ENCODE measurements at places on chromosomes 12 and 14.
A peak's percentile ranks its signal among the peaks of the same experiment; 100 is the strongest.

GRCh38 chr14:101939646-101940170 lies 24.7 kb upstream of the DYNC1H1 start:
- peaks cover 28% of the 10 kb centered on the region for H3K27me3 ChIP-seq
- no peaks in the 10 kb centered on the region for H3K4me1 ChIP-seq
- no peak overlapping the region for H3K4me3 ChIP-seq
- no peaks in the 10 kb centered on the region for H3K36me3 ChIP-seq
- no peak for DNase-seq

DNA sequence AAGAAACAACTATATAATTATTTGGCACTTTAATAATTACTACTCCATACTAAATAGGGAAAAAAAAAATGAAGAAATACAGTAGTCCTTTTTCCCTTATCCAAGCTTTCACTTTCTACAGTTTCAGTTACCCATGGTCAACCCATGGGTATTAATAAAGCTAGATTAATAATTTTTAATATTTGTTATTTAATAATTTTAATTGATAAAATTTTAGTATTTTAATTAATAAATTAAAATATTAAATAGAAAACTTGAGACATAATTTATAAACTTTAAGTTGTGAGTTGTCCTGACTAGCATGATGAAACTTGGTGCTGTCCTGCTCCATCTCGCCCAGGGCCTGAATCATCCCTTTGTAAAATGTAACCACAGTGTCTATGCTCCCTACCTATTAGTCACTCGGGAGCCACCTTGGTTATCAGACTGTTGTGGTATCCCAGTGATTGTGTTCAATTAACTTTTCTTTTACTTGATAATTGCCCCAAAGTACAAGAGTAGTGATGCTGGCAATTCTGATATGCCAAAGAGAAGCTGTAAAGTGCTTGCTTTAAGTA lies 71.8 kb downstream of the PAWR start:
- H3K27ac ChIP-seq, result no peak overlapping the region
- H3K4me3 ChIP-seq, result no peak overlapping the region
- H3K36me3 ChIP-seq, result no peaks in the 10 kb centered on the region
- H3K4me1 ChIP-seq, result no peaks in the 10 kb centered on the region
- H3K27me3 ChIP-seq, result no peaks in the 10 kb centered on the region

DNA sequence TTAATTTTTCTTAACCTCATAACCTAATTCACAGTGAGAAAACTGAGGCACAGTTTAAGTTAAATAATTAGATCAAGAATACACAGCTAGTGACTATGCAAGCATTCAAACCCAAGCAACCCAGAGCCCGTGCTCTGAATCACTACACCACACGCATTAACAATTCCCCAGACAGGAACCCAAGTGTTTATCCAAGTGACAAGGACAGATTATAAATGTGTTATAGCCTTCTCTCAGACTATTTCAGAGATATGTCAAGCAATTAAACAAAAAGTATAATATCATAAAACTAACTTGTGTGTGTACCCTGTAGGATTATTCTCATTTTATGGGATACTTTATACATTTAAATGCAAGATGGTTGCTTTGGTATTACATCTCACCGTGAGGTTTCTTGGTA lies 43.8 kb downstream of the MED13L start:
- peaks cover 24% of the 10 kb centered on the region for H3K36me3 ChIP-seq
- no peak overlapping the region for H3K4me3 ChIP-seq
- H3K27me3 ChIP-seq, result no peaks in the 10 kb centered on the region
- no peak overlapping the region for H3K27ac ChIP-seq
- peaks cover 13% of the 10 kb centered on the region for H3K4me1 ChIP-seq

DNA sequence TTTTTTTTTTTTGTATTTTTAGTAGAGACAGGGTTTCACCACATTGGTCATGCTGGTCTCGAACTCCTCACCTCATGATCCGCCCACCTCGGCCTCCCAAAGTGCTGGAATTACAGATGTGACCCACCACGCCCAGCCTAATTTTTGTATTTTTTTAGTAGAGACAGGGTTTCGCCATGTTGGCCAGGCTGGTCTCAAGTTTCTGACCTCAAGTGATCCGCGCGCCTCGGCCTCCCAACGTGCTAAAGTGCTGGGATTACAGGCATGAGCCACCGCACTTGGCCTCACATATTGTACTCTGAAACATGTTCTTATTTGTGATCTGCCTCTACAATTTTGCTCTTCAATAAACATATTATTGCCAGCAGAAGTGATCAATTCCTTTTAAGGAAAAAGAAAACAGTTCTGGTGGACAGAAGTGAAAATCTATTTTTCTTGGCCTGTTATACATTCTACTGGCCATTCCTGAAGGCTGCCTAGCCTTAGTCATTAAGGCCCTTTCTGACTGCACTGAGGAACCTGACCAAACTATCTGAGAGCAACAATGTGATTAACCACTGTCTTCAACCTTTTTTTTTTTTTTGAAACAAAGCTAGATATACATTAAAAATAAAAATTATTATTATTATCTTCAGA lies 36.1 kb downstream of the SNX6 start:
- no peaks in the 10 kb centered on the region for H3K27me3 ChIP-seq
- DNase-seq, result no peak
- H3K27ac ChIP-seq, result no peak overlapping the region
- no peaks in the 10 kb centered on the region for H3K36me3 ChIP-seq
- H3K4me1 ChIP-seq, result peaks cover 19% of the 10 kb centered on the region

GRCh38 chr14:80206351-80207080 lies 4.8 kb downstream of the DIO2 start:
- H3K4me1 ChIP-seq, result no peaks in the 10 kb centered on the region
- no peak for DNase-seq
- no peaks in the 10 kb centered on the region for H3K27me3 ChIP-seq
- no peaks in the 10 kb centered on the region for H3K36me3 ChIP-seq
- H3K27ac ChIP-seq, result no peak overlapping the region

DNA sequence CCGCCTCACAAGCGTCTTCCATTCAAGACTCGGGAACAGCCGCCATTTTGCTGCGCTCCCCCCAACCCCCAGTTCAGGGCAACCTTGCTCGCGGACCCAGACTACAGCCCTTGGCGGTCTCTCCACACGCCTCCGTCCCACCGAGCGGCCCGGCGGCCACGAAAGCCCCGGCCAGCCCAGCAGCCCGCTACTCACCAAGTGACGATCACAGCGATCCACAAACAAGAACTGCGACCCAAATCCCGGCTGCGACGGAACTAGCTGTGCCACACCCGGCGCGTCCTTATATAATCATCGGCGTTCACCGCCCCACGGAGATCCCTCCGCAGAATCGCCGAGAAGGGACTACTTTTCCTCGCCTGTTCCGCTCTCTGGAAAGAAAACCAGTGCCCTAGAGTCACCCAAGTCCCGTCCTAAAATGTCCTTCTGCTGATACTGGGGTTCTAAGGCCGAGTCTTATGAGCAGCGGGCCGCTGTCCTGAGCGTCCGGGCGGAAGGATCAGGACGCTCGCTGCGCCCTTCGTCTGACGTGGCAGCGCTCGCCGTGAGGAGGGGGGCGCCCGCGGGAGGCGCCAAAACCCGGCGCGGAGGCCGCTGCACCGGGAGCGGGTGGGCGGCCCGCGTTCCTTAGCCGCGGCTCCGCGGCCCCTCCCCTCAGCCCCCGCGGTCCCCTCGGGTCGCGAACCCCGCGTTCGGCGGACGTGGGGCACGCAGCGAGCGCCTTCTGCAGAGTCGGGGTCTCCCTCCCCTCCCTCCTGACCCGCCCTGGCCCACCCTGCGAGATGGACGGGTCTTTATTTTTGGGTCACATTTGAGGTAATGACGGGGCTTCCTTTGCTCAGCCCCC lies at the start of gene UBC:
UBC (minus strand) TSS at position 259 of the 847 bp plus-strand sequence. CDS start 879 bp downstream, outside the sequence.
- peak within 1 kb of the TSS; percentile 100 for H3K4me3 ChIP-seq
- H3K27me3 ChIP-seq, result no peaks in the 10 kb centered on the region
- DNase-seq, result peak; percentile 98
- H3K4me1 ChIP-seq, result peaks cover 85% of the 10 kb centered on the region
- H3K36me3 ChIP-seq, result peaks cover 40% of the 10 kb centered on the region

DNA sequence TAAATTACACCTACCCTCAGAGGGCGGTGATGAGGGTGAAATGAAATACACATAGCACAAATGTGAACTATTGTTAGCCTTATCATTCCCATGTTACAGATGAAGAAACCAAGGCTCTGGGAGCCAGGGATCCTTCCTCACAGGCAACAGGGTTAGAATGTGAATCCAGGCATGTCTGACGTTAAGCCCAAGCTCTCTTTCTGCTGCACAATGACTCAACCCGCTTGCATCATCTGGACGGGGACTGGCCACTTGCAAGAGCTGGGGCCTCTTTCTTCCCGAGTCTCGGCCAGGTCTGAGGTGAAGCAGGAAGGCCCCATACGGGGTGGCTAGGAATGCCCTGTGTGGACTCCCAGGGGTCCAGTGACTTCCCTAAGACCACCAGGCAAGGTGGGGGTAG lies 105.2 kb downstream of the RBM19 start:
- DNase-seq, result no peak
- no peaks in the 10 kb centered on the region for H3K27me3 ChIP-seq
- no peak overlapping the region for H3K4me3 ChIP-seq
- no peaks in the 10 kb centered on the region for H3K36me3 ChIP-seq

- H3K27me3 ChIP-seq, result no peaks in the 10 kb centered on the region
- DNase-seq, result no peak
- no peak overlapping the region for H3K4me3 ChIP-seq
- no peak overlapping the region for H3K27ac ChIP-seq
- H3K4me1 ChIP-seq, result no peaks in the 10 kb centered on the region
Observed at GRCh38 chr12:48419116-48419935, 53.0 kb upstream of the ANP32D start.

GRCh38 chr14:102726191-102726949 lies 50.9 kb upstream of the TRAF3 start:
- DNase-seq, result no peak
- no peaks in the 10 kb centered on the region for H3K27me3 ChIP-seq
- no peaks in the 10 kb centered on the region for H3K4me1 ChIP-seq
- peaks cover 88% of the 10 kb centered on the region for H3K36me3 ChIP-seq
- no peak overlapping the region for H3K4me3 ChIP-seq

DNA sequence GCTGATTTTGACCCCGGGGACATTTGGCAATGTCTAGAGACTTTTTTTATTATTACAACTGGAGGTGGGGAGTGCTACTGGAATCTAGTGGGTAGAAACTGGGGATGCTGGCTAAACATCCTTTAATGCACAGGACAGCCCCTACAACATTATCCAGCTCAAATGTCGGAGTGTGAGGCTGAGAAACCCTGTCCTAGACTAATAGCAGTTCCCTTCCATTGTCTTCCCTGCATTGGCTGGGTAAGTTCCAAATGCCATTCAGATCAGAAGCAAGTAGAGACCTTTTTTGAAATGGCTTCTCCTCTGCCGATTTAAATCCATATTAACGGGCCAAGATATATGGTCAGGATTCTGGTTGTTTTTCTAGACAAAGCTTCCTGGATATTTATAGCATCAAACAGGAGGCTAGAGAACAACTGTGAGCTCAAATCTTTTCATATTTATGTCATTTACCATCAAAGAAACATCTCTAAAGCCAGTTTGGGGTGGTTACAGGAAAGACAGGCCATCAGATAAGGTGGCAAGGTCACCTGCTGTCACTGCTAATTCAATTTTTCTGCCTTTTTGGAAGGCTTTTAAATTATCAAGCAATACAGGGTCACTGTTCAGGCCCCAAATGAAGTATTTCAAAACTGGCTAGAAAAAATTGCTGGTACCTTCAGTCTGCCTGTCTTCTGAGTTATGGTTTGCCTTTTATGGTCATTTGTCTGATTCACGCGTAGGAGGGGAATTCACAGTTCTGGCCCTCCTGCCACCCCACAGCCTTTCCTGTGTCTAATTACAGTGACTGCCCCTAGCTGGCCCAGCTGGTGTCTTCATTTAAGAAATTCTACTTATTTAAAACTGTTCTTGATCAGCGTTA lies 20.1 kb upstream of the AKAP5 start:
- no peaks in the 10 kb centered on the region for H3K27me3 ChIP-seq
- H3K4me3 ChIP-seq, result peak overlapping the region; percentile 33
- H3K27ac ChIP-seq, result peak overlapping the region; percentile 89
- no peak for DNase-seq

GRCh38 chr14:39169541-39169900 lies 612 bp downstream of the TRAPPC6B start:
- H3K4me1 ChIP-seq, result peaks cover 53% of the 10 kb centered on the region
- peak overlapping the region; percentile 99 for H3K27ac ChIP-seq
- no peak for DNase-seq
- no peaks in the 10 kb centered on the region for H3K27me3 ChIP-seq
- H3K36me3 ChIP-seq, result peaks cover 21% of the 10 kb centered on the region

DNA sequence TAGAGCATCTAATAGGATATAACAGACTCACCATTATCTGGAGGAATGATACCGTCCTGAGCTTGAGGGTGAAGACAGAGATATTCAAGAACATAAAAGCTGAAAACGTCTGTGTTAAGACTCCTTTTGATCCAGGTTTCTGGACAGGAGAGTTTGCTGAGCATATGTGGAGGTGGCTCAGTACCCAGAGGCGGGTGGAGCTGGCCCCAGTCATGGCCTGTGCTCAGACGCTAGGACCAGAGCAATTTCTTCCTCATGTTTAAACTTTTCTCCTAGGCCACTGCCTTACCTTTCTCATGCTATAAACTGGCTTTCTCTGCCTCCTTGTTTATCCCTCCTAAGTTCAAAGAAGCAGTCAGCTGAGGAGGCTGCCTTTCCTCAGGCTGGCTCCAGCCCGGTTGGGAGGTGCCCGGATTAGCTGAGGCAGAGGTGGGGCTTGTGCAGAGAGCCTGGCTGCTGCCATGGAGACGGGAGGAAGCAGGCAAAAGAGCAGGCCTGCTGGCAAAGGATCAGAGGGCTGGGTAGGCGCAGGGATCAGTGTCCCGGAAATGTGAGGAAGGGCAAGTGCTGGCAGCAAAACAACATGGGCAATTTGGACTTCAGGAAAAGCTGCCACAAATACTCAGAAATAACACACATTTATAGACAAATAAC lies 13.7 kb downstream of the COA8 start:
- H3K27me3 ChIP-seq, result no peaks in the 10 kb centered on the region
- DNase-seq, result no peak
- H3K27ac ChIP-seq, result no peak overlapping the region
- H3K4me1 ChIP-seq, result no peaks in the 10 kb centered on the region
- H3K36me3 ChIP-seq, result no peaks in the 10 kb centered on the region

DNA sequence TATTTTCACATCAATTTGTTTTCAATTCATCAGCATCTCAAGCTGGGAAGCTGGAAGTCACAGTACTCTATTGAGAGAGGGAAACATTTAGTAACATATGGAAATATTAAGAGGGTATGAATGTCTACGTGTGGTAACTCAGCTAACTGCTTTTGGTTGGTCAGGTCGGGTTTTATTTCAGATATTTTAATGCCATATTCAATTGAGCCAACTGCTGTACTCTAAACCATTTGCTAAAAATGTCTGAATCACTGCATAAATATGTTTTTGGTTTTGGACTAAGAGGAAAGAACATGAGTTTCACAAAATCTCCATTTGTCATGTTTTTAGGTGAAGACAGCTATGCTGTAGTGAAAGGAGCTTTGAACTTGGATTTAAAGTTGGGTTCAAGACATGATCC lies 18.9 kb upstream of the PPFIBP1 start:
- H3K27me3 ChIP-seq, result no peaks in the 10 kb centered on the region
- H3K4me1 ChIP-seq, result peaks cover 12% of the 10 kb centered on the region
- no peak overlapping the region for H3K4me3 ChIP-seq
- no peak for DNase-seq
- no peaks in the 10 kb centered on the region for H3K36me3 ChIP-seq
- H3K27ac ChIP-seq, result no peak overlapping the region

All from naive thymus-derived CD8-positive, alpha-beta T cell (primary cell).